ENCODE measurements at places on chromosomes 13 and 19. TPM values are rescaled to one million over a fixed set of nuclear protein-coding genes. Genes with fewer than 3 reads are reported as not detected.

PLIN4 gene
- total RNA-seq: not detected

ZNF468 gene
- 16.8 TPM for total RNA-seq

BORA gene
- total RNA-seq: 23.3 TPM

ITGBL1 gene
- total RNA-seq: not detected

PEX11G gene
- total RNA-seq: 0.58 TPM

ZNF227 gene
- total RNA-seq: 30.7 TPM

ZIM2 gene
- not detected for total RNA-seq

C19orf81 gene
- total RNA-seq: not detected

AMH gene
- 8.0 TPM for total RNA-seq

CHAF1A gene
- total RNA-seq: 54.9 TPM

MUC16 gene
- total RNA-seq: not detected

KLF16 gene
- total RNA-seq: 23.4 TPM

PLIN3 gene
- 23.7 TPM for total RNA-seq
